Stimulated activated CD4-positive, alpha-beta T cell treated with anti-CD3 and anti-CD28 coated beads, Interleukin-2, amount 100 ng/mL, for 4 hours (primary cell): ENCODE measurements at places on chromosomes 7 and 10.

DNA sequence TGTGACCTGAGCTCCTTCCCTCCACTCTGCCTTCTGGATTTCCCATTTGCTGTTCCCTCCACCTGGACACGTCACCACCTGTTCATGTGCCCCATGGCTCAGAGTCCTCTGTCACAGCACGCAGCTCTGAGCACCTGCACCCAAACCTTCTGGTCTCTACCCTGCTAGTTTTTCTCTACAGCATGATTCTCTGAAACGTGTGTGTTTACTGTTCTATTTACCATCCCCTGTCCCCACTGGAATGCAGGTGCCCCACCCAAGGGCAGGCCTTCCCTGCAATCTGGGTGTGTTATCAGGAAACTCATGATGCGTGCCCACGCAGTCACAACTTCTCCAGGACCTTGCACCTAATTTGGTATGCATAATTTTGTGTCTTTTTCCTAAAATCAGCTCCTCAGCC is 284.4 kb upstream of the IGFBP3 start:
- no peak for DNase-seq

DNA sequence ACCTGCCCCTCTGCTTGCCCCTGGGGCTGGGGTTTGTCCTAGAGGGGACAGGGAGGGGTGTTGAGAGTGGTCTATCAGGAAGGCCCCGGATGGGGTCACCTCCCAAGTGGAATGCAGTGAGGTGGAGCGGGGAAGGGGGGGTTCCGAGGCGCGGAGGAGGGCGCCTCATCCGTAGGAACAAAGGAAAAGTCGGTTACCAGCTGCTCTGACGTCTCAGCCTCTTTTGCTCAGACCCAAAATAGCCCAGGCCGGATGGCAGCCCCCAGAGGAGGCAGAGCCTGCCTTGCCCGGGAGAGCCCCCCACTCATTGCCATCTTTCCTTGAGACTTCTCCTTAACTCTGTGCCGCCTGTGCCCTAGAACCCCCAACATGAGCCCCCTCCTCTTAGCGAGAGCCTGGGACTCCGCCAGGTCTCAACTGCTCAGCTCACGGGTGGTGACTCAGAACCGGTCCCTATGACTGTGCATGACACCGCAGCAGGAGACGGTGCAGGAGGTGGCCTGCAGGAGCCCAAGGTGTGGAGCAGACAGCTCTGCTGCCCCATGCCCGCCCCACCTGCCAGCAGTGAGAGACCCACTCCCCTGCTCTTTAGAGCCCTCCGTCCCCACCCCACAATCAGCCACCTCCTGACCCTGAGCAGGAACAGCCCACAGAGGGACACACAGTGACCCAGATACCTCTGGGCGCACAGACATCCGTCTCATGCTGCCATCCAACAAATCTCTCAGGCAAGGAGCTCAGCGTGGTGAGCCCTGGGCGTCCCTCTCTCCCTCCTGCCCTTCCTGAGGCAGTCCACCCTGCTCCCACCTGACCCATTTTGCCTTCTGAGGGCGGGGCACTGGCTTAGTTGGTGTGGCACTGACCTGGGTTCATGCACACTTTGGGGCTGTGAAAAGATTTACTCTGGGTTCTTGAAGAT is 13.1 kb downstream of the STX1A start:
- DNase-seq = peak; percentile 19

- DNase-seq = peak; percentile 75
Measured at GRCh38 chr7:100049441-100050291, at the start of gene ZSCAN21. ZSCAN21 (plus strand) TSS chr7:100049774; CDS start chr7:100057007, 7,233 bp downstream.

DNA sequence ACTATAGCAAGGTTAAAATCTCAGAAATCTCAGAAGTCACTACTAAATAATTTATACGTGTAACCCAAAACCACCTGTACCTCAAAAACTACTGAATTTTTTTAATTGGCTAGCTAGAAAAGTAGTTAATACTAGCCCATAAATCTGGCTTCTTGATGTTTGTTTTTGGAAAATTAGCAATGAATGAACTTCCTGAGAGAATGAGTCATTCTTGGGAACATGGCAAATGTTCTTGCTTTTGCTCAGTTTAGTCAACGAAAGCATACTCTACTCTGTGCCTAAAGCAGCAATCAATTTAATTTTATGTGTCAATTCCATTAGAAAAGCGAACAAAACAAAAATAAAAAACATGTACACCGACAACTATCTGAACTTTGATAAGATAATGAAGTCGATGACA is 69.2 kb downstream of the SEMA3E start:
- DNase-seq = no peak

GRCh38 chr7:110382736-110383135 is 708.2 kb upstream of the LRRN3 start:
- DNase-seq = no peak
